ENCODE measurements at places on chromosomes 3 and 15.

- DNase-seq = no peak
Measured at GRCh38 chr3:52879090-52879489, 18.3 kb downstream of the STIMATE start.

GRCh38 chr15:63436872-63437375 is 55.3 kb upstream of the CA12 start:
- peak; percentile 19 for DNase-seq

GRCh38 chr15:52039925-52040781 is 21.1 kb downstream of the MAPK6 start:
- no peak for DNase-seq

- DNase-seq = no peak
Measured at GRCh38 chr15:31223478-31224350, 102.9 kb upstream of the KLF13 start.

DNA sequence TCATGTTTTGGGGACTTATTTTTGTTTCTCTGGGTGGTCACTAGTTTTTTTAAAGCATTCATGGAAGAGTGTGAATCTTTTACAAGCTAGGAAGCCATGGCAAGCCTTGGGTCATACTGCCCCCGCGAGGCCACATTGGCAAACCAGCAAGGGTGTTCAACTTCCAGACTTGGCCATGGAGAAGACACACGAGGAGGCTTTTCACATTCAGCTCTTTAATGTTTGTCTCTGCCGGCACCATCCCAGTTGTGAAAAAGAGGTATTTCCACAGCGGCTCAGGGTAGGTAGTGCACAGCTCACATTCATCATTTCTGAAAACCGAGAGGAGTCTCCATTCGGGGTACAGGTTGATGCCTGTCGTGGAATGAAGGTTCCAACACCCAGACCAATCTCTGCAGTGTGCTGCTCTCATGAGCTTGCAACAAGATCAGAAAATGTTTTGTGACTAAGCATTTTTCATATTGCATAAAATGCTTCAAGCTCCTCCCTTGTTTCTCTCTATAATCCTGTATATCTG is 7.7 kb downstream of the CCR5 start:
- peak; percentile 28 for DNase-seq

- DNase-seq = no peak
Measured at GRCh38 chr3:133401374-133402135, 1.7 kb downstream of the BFSP2 start.

DNA sequence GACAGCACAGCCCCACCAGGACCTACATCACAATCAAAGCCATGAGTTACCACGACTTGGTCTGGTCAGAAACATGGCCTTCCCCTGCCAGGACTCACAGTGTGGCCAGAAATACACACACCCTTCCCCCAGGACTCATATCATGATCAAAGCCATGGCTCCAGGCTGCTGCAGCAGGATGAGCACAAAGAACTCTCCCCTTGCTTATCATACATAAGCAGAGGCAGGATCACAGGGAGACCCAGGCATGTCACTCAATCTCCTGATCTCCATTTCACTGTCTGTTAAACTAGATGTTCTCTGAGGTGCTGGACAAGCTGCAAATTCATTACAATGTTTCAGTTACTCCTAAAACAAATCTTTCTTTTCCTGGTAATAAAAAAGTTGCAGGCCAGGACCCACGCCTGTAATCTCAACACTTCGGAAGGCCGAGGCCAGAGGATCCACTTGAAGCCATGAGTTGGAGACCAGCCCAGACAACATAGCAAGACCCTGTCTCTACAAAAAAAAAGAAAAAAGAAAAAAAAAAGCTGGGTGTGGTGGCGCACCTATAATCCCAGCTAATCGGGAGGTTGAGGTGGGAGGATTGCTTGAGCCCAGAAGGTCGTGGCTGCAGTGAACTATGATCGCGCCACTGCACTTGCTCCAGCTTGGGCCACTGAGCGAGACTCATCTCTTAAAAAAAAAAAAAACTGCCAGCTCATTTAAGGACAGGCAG is 1.2 kb downstream of the PFKFB4 start:
- DNase-seq = no peak

DNA sequence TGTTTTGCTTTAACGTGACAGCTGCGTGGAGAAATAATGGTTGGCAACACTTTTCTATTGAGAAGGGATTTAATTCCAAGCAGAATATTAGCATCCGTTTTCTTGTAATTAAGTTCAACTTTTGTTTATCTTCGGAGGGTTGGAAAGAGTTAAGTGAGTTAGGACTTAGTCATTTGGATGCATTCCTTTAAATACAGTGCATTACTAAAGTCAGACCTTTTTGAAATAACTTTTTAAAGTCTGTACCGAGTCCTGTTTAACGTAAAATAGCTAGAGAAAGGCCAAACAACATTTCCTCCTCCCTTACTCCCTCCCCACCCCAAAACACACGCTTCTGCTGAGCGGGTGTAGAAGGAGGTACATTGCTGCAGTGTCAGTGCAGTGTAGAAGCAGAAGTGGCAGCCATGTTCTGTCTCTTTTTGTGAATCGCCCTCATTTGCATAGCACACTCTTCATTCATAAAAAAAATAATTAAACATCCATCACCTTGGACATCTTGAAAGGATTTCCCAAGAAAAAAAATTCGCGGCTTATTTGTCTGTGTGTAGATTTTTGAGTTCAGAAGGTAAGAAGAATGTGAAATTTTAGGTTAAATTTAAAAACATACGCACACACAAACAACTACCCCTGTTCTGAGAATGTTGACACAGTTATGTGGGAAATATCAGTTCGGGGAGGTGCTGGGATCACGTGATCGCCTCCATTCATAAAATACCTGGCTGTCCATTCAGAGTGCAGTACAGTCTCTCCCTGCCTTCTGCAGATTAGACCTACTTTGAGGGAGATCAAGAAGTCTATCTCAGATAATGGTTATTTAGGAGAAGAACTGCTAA is 1.6 kb downstream of the SPRED1 start:
- no peak for DNase-seq

- DNase-seq = no peak
Measured at GRCh38 chr15:88031461-88031860, 225.1 kb downstream of the NTRK3 start.

DNA sequence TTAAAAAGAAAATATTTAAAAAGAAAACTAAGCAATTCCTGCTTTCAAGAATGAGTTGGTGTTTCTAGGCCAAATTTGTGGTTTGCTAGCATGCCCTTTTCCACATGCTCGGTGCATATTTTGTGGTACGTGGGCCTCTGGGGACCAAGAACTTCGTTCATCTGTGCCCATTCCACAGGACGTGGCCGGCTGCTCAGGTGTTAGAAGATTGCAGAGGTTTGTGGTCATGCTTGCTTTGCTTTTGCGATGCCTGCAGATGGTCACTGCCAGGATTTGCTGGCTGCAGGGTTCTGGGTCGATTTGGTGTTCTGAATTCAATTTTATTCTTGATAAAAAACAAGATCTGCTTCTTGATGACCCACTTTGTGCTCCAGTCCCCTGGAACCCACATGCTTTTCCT is 7.5 kb downstream of the PSTPIP1 start:
- DNase-seq = no peak

DNA sequence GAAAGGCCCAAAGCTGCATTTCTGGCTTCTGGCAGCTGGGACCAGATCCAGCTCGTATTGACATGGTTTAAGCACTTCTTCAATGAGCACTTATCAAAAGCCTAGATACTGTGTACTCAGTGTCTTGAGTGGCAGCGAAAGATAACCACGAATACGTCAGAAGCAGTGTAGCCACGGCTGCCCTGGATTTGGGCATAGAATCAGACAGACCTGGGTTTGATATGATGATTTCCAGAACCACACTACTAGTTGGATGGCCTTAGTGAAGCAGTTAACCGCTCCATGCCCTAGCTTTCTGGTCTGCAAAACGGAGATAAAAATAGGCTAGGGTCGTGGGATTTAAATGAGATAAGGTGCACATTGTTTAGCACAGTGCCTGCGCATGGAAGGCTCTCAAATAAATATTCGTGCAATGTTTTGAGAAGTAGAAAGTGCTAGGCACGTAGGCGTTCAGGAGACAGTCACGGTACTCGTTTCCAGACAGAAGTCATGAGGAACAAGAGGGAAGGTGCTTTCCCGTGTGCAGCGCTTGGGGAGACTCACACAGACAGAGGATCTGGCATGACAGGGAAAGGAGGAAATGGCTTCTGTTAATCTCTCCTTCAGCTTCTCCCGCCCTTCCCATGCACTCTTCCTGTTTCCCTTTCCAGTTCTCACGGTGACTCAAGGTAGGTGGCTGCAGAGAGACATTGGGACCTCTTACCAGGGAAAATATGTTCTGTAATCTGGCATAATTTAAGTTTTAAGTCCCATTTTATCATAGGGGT is 70.3 kb downstream of the CCNL1 start:
- no peak for DNase-seq

DNA sequence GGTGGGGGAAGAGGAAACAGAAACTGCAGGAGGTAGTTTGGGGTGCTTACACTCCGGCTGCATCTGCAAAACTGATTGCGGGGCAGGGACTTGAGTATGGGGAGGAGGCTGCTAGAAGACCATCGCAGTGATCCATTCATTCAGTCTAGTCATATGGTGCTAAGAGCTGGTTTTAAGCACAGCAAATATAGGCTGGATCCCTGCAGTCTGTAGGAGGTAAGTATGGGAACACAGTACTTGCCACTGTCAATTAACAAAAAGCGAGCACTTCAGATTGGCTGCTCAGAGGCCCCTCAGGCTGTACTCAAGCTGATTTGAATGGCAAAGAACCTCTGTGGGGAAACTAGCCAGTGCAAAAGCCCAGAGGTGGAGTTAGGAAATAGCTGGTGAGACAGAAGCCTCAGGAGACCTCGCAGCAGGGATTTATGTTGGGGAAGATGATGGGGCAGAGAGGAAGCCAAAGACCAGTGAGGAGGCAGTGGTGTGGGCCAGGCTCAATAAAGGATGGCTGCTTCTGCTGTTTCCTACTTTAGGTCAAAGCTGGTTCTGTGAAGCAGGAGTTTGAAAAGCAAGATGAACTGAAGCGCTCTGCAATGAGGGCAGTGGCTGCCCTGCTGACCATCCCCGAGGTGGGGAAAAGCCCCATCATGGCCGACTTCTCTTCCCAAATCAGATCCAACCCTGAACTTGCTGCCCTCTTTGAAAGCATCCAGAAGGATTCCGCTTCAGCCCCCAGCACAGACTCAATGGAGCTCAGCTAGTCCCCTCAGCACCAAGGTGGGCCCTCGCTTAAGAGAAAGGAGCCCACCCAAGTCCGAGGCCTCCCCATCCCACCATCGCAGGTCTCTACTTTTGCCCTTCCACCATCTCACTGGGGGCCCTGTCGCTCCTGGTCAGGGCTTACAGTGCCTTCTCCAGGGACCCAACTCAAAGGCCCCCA is 7.9 kb downstream of the RPL32 start:
- DNase-seq = no peak

DNA sequence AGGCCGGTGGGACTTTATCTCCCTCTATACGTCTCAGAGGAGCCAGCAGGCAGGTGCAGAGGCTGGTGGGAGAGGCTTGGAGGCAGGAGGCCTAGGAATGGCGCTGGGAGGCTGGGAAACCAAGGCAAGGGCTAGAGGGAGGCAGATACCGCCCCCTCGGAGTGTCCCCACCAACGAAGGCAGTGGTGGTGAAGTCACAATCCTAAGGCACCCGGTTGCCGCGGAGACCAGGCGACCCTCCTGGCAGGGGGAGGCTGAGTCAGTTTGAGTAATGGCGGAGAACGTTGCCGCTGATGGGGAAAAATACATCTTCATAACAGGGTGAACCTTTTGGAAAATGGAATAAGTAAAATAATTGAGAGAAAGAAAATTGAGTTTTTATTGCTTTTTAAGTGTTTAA is 29.9 kb upstream of the CACNA2D2 start:
- no peak for DNase-seq

- DNase-seq = no peak
Measured at GRCh38 chr15:71044006-71044405, 71.3 kb upstream of the THSD4 start.

DNA sequence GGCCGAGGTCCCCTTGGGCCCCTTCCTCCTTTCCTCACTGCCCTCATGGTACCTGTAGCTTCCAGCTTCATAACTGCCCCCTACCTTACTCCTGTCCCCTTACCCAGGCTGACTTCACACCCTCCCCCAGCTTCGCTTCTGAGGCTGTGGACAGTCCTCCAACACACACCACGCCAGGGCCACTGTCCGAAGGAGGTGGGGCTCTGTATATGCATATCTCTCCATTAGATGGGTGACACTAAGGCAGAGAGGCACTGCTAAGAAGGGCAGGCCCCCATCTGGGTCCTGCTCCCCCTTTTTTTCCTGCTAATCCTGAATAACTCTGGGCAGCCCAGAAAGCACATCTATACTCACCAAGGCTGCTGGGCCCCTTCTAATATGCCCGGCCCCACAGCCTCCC is 1.0 kb upstream of the COL7A1 start:
- DNase-seq = no peak

DNA sequence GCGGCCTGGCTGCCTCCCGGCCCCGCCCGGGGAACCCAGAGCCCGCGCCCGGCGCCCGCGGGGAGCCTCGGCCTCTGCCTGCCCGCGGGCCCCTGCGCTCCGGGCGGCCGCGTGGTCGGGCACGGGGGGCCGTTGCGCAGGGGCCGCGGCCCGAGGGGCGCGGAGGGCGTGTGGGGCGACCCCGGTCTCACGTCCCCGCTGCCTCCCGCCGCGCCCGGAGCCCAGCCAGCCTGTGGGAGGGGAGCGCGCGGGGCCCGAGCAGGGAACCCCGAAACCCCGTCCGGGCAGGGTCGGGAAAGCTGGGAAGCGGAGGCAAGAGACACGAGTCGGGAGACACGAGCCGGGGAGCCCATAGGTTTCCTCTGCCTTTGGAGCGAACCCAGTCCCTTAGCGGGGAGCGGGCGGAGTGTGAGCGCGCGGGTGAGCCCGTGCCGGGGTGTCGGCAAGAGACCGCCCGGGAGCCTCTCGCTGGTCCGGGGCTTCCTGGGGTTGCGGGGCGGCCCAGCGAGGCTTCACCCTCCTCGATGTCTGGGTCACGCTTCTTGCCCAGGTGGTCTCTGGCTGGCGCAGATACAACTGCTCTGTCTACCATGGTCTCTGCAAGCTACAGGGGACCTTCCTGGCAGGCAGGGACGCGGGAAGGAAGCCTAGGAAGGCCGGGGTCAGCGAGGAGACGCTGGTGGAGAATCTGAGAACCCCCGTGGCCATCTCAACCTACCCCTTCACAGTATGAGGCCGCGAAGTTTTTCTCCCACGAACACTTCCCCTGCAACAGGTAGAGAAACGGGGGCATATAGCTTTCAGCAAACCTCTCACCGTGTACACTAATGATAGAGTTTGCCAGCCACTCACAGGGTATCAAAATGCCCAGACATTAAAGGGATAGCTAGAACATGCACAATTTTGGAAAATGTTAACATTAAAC is 586 bp downstream of the LRRK1 start:
- DNase-seq = no peak

GRCh38 chr3:172157564-172158258 is 118.3 kb downstream of the FNDC3B start:
- DNase-seq = no peak

- DNase-seq = no peak
Measured at GRCh38 chr3:48347500-48347899, 14.0 kb upstream of the SPINK8 start.

GRCh38 chr15:38217191-38217595 is 35.4 kb upstream of the SPRED1 start:
- no peak for DNase-seq

GRCh38 chr15:84649706-84650105 is 4.4 kb downstream of the WDR73 start:
- DNase-seq = no peak

Data from stimulated activated CD8-positive, alpha-beta memory T cell treated with anti-CD3 and anti-CD28 coated beads, Interleukin-4, amount 100 ng/mL, for 1 hour (primary cell).